ENCODE measurements at places on chromosomes 2 and 18. TPM values are rescaled to one million over a fixed set of nuclear protein-coding genes. Genes with fewer than 3 reads are reported as not detected.

The CD8B2 gene
- not detected for total RNA-seq

The REEP1 gene
- total RNA-seq: 0.11 TPM

The LYPD6 gene
- 4.4 TPM for total RNA-seq

The ALPP gene
- total RNA-seq: not detected

The TMEM198 gene
- total RNA-seq: 0.77 TPM

The CERKL gene
- under 0.01 TPM for total RNA-seq

The PLEKHH2 gene
- 11.7 TPM for total RNA-seq

The SERPINB12 gene
- not detected for total RNA-seq

The MRPL30 gene
- 35.9 TPM for total RNA-seq

The SERPINB4 gene
- total RNA-seq: not detected

The KCNF1 gene
- total RNA-seq: not detected

The PSMD14 gene
- total RNA-seq: 193 TPM

The FOXI3 gene
- total RNA-seq: not detected

The LYG2 gene
- total RNA-seq: not detected

The ABCG8 gene
- not detected for total RNA-seq

The RPE gene
- 117 TPM for total RNA-seq

The RPL37A gene
- total RNA-seq: 624 TPM

The CAPN13 gene
- total RNA-seq: not detected

The PRSS56 gene
- not detected for total RNA-seq

The ARHGAP15 gene
- total RNA-seq: not detected

The IL36A gene
- not detected for total RNA-seq

The ABCA12 gene
- total RNA-seq: not detected

The PROKR1 gene
- total RNA-seq: not detected

The FOXD4L1 gene
- total RNA-seq: 0.12 TPM

The PIGN gene
- 62.9 TPM for total RNA-seq

The MOGAT1 gene
- not detected for total RNA-seq

The MPPE1 gene
- total RNA-seq: 27.1 TPM

The C1QL2 gene
- not detected for total RNA-seq

The DSG4 gene
- total RNA-seq: not detected

The TFCP2L1 gene
- under 0.01 TPM for total RNA-seq

The IL1RL1 gene
- 0.77 TPM for total RNA-seq

The ZNF385B gene
- total RNA-seq: not detected

The TANK gene
- 57.5 TPM for total RNA-seq

The UGT1A10 gene
- not detected for total RNA-seq

The HS1BP3 gene
- 49.5 TPM for total RNA-seq

The POLR1B gene
- total RNA-seq: 16.7 TPM

The LRATD1 gene
- total RNA-seq: 3.5 TPM

The MRO gene
- 0.12 TPM for total RNA-seq

The FHL2 gene
- total RNA-seq: 148 TPM

The SCYGR4 gene
- not detected for total RNA-seq
